ENCODE measurements at places on chromosomes 4 and X.

GRCh38 chrX:16185725-16186136, 18.4 kb downstream of the MAGEB17 start:
- peak; percentile 68 for DNase-seq

DNA sequence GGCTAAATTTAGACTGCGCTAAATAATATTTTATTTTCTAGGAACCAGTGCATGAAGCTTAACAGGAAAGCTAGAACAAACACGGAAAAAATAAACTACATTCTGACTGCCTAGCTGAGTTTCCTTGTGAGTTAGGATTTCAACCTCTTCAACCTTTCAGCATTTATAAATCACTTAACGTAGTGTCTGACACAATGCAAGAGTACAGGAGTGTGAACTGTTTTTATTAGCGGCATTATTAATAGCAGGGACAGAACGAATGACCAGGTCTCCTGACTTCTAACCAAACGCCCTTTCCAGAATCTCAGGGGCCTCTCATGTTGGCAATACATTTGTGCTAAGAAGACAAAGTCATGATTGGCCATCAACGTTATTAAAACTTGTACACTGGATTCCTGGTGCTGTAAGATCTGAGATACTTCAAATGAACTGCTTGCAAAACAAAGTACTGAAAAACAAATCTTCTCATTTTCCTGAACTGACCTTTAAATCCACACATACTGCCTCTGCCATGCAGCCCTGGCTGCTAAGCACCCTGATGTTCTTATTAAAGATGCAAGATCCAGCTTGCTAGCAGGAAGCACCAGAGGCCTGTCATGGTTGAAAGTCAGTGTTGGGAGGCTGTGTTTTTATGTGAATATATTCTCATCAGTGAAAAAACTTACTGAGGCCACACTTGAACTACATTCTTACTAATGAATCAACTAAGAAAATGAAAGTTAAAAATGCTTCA, 380.4 kb upstream of the CPEB2 start:
- no peak for DNase-seq

GRCh38 chr4:20172070-20172760, 79.5 kb upstream of the SLIT2 start:
- DNase-seq = no peak

DNA sequence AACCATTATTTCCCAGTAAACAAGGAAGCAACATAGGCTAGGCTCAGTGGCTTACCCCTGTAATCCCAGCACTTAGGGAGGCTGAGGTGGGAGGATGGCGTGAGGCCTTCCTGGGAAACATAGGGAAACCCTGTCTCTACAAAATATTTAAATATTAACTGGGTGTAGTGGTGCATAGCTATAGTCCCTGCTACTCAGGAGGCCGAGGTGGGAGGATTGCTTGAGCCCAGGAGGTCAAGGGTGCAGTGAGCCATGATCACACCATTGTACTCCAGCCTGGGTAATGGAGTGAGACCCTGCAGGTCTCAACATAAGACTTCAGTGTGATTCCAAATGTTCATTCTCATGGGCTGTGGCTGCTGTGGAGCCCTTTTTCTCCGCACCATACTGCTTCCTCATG, 34.9 kb downstream of the FHDC1 start:
- DNase-seq = no peak

- no peak for DNase-seq
Measured at GRCh38 chrX:119055687-119056086, 17.1 kb upstream of the CT47C1 start.

GRCh38 chr4:163392328-163392727, 48.6 kb downstream of the NPY5R start:
- DNase-seq = no peak

GRCh38 chr4:11160288-11160687, 268.4 kb downstream of the HS3ST1 start:
- no peak for DNase-seq

All from SJSA1 (cell line).